ENCODE measurements at places on chromosomes 12 and 14. TPM values are rescaled to one million over a fixed set of nuclear protein-coding genes. Genes with fewer than 3 reads are reported as not detected.

The DNAJC22 gene
- total RNA-seq: 23.4 TPM

The OTX2 gene
- total RNA-seq: not detected

The GALNT8 gene
- not detected for total RNA-seq

The DACT1 gene
- 0.64 TPM for total RNA-seq

The KRT7 gene
- 5,579 TPM for total RNA-seq

The RAPGEF3 gene
- total RNA-seq: 0.45 TPM

The PARP2 gene
- total RNA-seq: 18.0 TPM

The KRT3 gene
- not detected for total RNA-seq

Measured in A549 treated with Mapracorat at 1 μM for 4 hours (cell line).